NCI-H1417 (cell line): ENCODE measurements at places on chromosomes 5 and 9.

- DNase-seq, result no peak
Measured at GRCh38 chr5:53243403-53243802, 133.8 kb upstream of the MOCS2 start.

DNA sequence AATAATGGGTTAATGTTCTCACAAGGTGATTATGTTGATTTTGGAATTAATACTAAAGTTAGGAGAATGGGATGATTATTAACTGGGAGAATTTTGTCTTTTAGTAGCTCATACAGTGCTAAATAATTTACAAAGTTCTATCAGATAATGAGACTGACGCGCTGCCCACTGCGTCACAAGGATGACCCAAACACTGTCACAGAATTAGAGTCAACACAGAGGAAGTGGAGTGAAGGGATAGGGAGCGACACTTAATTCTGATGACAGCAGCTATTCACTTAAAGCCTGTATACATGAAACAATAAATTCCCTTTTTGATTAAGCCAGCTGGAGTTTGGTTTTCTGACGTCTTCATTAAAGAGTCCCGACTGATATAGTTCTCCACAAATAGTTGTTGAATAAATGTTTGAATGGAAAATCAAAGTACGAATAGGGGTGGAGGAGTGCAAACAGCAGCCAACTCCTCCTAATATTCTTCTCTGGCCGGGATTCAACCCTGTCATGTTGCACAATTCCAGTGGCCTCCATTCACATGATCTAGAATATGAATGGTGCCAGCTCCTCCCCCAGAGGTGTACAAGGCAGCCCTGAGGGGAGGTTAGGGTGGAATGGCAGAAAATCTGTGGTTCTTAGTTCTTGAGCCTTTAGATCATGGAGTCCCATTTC lies 140.3 kb downstream of the PCSK1 start:
- DNase-seq, result no peak

DNA sequence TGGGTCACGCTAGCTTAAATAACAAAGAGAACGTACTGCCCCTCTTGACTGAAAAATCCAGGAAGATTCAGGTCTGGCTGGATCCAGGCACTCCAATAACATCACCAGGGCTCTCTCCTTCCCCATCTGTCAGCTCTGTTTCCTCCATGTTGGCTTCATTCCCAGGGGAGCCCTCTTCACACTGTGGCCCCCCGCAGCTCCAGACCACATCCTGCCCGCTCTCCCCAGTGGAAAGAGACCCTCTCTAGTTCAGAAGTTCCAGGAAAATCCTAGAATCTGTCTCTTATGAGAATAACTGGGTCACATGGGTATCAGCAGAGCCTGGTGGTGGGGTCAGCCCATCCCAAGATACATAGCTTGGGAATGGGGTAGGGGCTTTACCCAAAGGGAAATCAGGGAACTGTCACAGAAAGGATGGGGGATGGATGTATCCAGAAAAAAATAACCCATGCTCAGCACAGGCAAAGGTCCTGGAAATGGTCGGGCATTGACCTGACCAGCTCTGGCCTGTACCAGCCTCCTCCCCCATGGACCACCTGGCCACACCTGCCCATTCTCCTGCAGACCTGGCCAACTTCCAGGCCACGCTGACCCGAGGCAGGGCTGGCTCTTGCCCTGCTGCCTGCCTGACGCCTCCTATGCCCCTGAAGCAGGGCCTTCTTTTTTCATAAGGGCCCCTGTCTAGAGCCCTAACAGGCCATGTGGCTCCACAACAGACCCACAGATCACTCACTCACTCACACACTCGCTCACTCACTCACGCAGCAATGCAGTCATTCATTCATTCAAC lies 65.9 kb downstream of the COL23A1 start:
- no peak for DNase-seq

DNA sequence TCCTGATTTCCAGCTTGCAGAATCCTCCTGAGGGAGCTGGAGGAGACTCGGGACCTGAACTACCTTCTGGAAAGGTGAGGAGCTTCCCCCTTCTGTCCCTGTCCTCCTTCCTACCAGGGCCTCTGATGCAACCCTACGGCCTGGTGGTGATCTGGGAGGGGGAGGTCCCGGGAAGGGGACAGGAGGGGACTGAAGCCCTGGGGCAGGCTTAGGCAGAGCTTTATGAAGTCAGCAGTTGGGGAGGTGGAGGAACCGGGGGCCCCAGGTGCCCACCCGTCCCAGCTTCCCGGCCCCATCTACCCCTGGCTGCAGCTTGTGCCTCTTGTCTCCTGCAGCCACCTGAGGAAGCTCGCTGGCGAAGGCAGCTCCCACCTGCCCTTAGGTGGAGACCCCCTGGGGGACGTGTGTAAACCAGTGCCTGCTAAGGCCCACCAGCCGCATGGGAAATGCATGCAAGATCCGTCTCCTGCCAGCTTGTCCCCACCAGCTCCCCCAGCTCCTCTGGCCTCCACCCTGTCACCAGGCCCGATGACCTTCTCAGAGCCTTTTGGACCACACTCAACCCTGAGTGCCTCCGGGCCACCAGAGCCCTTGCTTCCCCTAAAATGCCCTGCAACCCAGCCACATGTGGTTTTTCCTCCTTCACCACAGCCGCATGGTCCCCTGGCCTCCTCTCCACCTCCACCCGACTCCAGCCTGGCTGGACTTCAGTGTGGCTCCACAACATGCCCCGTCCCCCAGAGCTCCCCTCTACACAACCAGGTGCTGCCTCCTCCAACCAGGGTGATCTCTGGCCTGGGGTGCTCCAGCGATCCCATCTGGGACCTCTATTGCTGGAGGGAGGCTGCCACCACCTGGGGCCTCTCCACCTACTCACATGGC lies 2.1 kb downstream of the SPATA31E1 start:
- no peak for DNase-seq

- no peak for DNase-seq
Measured at GRCh38 chr9:134655101-134655500, 13.5 kb downstream of the COL5A1 start.

- DNase-seq, result peak; percentile 16
Measured at GRCh38 chr9:108551030-108551841, 304.6 kb downstream of the ACTL7B start.

DNA sequence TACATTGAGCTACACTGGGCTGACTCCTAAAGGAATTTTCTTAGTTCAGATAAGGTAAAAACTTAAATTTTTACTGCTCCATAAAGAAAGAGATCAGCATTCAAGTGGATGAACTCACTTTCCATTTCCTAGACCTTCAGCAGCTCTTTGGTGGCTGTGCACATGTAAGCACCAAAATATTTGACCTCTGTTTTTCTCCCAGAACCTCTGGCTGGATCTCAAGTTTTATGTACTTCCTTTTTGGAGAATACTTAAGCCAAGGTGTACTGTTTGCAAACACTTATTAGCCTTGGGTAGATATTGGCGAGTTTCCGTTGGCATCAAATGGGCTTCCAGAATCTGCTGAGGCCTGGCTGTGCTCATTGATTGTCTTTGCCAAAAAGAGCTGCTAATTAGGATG lies 10.3 kb downstream of the TNC start:
- DNase-seq, result no peak

GRCh38 chr5:86565197-86565789 lies 52.4 kb upstream of the COX7C start:
- no peak for DNase-seq

- no peak for DNase-seq
Measured at GRCh38 chr5:52773342-52773741, 14.4 kb upstream of the ITGA1 start.

DNA sequence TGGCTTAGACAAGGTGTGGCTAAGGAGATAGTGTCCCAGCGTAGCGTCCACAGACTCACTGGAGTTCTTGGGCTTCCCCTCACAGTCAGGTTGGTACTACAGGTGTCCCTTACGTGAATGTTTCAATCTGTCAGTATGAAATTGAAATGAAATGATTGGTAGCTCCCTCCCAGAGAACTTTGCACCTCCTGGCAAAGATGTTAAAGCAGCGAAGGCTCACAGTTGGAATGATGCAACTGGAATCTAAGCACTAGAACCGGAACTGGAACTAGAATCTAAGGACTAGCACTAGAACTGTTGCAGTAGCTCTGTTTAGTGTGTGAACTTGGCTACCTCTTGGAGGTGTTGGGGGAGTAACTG lies 1.1 kb downstream of the SLC31A1 start:
- no peak for DNase-seq

DNA sequence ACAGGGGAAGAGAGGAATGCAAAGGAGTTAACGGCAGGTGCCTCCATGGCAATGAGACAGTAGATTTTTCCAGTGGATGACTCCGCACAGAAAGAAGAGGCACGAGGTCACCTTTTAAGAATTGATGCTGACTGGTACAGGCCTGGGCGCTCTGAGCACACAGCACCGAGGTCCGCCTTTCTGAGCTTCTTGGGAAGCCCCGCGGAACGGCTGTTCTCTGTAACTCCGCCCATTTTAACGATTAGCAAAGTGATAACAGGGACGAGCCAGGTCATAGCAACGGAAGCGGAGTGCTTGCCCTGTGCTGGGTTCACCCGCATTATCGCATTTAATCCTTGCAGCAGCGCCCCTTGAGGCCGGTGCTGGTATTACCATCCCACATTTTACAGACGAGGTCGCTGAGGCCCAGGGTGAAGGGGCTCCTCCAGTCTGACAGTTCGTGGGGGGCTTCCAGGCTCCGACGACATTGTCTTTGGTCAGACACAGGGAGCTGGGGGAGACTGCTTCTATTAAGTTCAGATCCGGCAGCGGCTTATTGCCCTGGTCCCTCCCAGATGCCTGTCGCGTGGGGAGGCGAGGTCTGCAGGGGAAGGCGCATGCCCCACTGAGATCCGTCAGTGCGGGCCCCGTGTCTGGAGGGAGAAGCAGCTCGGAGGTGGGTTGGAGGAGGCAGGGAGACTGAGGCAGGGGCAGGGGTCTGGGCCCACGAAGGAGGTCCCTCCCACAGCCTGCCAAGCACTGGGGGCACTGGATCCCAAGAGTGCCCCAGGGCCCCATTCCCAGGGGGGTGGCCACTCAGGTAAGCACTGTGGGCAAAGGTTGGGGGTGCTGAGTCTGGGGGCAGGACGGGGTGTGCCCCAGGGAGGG lies 22.3 kb upstream of the HMCN2 start:
- peak; percentile 86 for DNase-seq

DNA sequence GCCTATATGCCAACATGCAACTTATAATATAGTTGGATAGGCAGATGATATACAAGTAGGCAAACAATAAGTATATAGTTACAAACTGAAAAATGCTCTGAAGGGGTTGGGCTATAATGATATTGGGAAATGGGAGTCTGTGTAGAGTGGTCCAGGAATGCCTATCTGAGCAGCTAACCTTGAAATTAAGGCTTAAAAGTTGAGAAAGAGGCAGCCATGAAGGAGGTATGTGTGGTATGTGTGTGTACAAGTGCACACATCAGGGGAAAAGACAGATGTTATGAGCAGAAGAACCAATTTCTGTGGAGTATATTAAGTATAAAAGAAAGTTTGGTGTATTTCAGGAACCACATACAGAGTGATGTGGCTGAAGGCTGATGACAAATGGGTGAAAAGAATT lies 154.9 kb upstream of the PAPPA start:
- no peak for DNase-seq

DNA sequence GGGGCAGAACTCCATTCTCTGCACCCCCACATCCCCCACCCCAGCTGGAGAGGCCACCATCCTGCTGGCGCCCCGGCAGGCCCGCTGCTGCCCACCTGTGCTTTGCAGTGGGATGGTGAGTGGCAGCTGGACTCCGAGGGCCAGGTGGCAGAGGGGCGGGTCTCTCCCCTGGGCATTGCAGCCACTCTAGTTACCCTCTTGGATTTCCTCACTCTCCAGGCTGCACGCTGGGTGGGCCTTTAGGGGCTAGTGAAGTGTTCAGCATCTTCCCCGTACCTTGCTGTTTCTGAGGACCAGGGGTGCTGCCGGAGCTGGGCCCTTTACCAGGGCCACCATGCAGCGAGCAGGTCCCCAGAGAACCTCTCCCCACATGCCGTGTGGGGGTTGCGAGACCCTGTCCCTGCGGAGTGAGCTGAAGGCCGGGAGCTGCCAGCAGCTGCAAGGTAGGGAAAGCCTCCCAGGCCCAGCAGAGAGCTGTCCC lies 88.4 kb upstream of the SH3PXD2B start:
- peak; percentile 5 for DNase-seq

DNA sequence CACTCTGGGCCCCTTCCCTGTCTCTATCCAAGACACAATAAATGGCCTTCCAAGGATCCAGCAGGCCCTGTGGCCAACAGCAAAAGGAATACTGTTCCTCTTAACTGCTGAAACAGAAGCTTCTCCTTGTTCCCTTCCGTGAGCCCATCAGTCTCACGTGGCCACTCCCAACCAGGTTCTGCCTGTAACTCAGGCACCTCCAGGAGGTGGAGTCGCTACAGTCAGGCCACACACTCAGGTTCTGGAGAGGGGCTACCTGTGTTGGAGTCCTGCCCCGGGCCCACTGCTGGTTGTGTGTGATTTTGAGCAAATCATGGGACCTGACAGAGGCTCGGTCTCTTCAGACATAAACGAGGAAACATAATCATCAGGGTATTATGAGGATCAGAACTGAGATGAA lies 10.3 kb downstream of the FAT2 start:
- DNase-seq, result no peak

DNA sequence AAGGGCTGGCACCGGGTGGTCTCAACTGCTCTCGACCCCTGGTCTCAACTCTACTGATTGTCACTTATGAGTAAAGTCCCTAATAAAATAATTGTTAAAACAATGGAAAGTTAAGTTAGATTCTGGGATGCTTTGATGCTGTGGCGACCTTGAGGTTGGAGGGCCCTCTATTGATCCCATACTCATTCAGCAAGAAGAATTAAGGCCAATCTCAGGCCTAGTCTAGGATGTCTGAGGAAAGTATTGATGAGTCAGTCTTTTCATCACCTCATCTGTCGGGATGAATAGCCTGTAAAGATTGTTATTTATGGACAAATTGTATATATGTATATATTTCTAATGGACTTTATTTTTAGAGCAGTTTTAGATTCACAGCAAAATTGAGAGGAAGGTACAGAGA lies 50.8 kb downstream of the WDR36 start:
- no peak for DNase-seq

DNA sequence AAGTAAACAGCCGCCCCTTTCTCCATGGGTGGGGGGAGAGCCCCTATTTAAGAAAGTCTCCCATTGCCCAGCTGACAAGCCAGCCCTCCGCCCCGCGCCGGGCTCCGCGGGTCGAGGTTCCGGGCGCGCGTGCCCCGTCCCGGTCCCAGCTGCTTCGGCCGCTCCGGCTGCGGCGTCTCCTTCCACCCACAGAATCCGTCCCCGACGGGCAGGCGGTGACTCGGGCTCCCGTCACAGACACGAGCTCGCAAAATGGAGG lies 223 bp downstream of the NR3C1 start:
- DNase-seq, result peak; percentile 72

DNA sequence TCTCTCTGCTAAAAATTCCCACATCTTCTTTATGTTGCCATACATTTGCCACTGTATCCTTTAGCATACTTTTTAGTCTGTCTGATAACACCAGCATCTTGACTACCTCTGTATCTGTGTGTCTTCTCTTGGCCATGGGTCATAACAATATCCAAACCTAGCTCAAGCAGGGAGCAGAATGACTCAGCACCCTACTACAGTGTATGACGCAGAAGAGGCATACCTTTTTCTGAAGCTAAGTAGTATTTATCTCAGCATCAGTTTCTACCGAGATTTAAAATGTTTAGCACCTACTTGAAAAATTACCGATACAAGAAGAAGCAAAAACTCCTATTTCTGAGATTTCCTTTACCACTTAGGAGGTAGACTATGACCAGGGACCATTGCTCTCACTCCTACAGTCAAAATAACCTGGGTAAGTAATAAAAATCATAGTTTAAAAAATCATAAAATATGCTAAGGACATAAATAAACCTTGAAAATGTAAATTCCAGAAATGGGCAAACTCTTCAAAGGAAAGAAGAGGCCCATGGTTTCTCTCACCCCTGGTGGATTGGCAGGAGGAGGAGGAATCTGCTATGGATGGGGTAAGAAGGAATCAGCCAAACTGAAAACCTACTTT lies 286.5 kb downstream of the MAST4 start:
- DNase-seq, result no peak
